Neuronal stem cell (in vitro differentiated cells): ENCODE measurements at places on chromosomes 2 and 18.
A peak's percentile ranks its signal among the peaks of the same experiment; 100 is the strongest.

- no peak for DNase-seq
Observed at GRCh38 chr2:218284106-218284811, 8.0 kb downstream of the TMBIM1 start.

- DNase-seq = no peak
Observed at GRCh38 chr2:25558262-25558661, 115.1 kb downstream of the DTNB start.

DNA sequence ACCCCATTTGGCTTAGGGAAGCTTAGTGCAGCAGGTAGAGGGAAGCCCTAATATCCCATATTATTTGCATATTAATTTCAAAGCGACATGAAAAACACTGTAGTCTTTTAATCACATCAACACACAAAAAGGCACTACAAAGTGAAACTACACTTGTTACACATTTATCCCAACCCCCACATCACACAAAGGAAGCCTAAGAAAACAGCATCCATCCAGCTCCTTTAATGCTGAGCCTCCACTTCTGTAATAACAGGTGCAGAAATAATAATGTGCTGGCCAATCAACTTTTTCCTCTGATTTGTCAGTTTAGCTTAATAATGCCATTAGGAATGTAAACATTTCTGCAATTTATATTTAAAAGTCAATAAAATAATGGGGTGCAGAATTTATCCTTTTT is 274.0 kb downstream of the TCF4 start:
- DNase-seq = no peak

DNA sequence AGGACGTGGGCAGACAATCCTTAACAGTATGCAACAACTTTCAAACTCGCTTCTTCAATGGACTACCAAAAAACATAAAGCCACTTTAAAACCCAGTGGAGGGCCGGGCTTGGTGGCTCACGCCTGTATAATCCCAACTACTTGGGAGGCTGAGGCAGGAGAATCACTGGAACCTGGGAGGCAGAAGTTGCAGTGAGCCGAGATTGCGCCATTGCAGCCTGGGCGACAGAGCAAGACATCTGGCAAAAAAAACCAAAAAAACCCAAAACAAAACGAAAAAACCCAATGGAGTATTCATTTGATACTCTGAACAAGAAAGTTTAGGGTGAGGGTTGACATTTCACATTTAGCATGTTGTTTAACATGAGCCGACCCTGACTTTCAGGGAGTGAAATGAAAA is 14.0 kb downstream of the RNF125 start:
- no peak for DNase-seq

DNA sequence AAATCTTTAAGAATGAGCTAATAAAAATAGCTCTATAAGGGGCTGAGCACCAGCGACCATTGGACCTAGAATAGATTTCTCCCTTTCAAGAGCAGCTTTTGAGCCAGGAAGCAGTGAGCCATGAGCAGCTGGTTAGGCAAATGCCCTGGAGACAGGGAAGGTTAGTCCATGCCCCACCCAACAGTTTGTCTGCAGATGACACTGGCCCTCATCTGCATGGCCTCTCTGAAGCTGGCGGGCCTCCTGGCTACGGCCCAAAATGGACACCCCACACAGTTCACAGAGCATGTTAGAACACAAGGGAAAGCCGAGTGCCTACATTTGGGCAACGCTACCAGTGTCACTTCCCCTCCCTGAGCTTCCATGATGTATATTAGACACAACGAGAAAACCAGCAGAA is 201.1 kb downstream of the MGAT5 start:
- DNase-seq = no peak

- DNase-seq = no peak
Observed at GRCh38 chr18:261398-262073, 6.3 kb downstream of the THOC1 start.

- DNase-seq = no peak
Observed at GRCh38 chr2:69811591-69811990, 17.9 kb upstream of the GMCL1 start.

DNA sequence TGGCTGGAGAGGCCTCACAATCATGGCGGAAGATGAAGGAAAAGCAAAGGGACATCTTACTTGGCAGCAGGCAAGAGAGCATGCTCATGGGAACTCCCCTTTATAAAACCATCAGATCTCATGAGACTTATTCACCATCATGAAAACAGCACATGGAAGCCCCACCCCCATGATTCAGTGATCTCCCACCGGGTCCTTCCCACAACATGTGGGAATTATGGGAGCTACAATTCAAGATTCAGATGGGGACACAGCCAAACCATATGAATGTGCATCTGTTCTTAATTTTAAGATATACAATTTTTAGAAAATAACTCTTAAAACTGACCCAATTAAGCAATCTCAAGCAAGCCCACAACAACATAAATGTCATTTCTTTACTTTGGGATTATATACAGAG is 12.6 kb downstream of the C18orf63 start:
- no peak for DNase-seq

GRCh38 chr2:218354850-218355443 is 1.7 kb upstream of the CATIP start:
- DNase-seq = no peak

GRCh38 chr2:155687181-155687580 is 645.3 kb downstream of the NR4A2 start:
- no peak for DNase-seq

DNA sequence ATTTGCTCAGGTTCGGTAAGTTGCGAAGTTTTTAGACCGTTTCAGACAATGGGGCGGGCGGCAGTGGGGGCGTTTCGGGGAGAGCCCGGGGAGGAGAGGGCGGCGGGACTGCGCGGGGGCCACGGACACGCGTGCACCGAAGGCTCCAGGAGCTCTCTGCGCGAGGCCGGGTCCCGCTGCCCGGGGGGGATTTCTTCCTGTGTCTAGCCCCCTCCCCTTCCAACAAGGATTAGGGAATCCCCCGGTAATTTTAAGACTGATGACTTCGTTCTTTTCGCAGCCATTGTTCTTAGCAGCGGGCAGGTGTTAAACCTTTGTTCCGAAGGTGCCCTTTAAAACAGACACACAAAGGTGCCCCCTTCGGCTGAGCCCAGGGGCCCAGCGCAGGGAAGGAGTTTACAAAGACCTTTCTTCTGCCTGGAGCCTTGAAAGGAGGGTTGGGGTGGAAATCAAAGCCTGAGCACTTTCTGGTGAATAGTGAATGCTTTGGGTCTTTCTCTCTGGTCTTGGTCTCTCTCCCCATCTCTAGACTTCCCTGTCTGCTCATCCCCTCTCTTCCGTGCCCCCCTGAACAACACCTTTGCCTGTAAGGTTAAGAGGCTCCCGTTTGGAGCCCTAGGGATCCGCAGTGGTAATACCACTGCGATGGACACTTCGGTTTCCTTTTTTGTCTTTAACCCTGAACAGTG is 2.1 kb downstream of the TRIB2 start:
- DNase-seq = peak; percentile 64

DNA sequence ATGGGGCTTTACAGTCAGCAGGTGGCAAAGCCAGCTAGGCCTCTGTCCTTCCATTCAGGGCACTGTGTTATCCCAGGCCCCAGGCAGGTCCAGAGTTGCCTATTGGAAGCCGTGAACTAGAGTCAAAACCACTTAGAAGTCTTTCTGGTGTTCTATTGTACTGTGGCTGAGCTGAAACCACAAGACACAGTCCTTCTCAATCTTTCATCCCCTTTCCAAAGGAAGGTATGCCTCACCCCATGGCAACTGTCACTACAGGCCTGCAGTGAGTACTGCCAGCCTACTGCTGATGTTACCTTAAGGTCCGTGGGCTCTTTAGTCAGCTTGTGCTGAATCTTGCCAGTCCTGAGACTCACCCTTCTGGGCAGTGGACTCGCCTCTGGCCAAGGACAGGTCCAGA is 181.6 kb downstream of the GULP1 start:
- no peak for DNase-seq

GRCh38 chr2:149152469-149152953 is 114.0 kb downstream of the LYPD6B start:
- DNase-seq = no peak

- no peak for DNase-seq
Observed at GRCh38 chr2:143694335-143694734, 565.1 kb downstream of the ARHGAP15 start.

DNA sequence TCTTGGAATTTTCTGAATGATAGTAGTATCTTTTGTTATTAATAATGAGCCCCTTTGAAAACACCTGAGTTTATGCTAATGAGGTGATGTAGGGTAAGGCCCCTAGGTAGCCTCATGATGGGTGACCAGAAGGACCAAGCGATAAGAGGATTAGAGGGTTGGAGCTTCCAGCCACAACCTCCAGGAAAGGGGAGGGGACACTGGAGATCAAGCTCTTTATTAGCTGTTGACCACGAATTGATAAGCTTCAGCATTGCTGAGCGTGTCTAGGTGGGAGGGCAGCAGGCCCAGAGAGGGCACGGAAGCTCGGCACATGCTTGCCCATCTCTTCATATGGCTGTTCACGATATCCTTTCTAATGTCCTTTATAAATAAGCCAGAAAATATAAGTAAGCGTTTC is 39.0 kb downstream of the KIAA2012 start:
- DNase-seq = no peak

DNA sequence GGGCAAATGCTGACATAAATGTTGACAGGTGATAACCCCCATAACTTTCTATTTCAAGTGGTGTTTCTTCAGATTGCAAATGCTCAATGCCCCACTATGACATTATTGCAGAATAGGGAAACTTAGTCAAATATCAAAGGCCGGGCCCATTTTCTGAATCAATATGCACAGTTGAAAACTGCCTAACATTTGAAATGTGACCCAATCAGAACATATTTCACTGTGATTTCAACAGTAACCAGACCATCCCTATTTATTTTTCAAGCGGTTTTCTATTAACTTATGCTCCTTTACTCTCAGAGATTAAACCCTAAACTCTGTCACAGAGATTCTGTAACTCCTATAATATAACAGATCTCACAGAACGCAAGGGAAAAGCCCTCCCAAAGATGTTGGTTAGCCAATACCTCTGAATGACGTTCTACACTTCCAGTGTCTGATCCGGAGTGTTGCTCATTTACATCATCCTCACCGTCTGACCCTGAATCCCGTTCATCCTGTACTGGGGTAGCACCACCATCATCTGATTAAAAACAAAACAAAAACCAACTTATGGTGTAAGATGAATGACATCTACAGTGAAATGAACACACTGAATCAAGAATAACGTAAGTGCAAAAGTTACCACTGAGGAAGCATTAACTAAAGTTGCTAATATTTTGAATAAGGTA is 2.9 kb downstream of the IWS1 start:
- DNase-seq = no peak

GRCh38 chr18:45976566-45976965 is 9.4 kb upstream of the EPG5 start:
- DNase-seq = no peak

GRCh38 chr2:189291460-189291859 is 111.9 kb upstream of the COL5A2 start:
- DNase-seq = no peak

DNA sequence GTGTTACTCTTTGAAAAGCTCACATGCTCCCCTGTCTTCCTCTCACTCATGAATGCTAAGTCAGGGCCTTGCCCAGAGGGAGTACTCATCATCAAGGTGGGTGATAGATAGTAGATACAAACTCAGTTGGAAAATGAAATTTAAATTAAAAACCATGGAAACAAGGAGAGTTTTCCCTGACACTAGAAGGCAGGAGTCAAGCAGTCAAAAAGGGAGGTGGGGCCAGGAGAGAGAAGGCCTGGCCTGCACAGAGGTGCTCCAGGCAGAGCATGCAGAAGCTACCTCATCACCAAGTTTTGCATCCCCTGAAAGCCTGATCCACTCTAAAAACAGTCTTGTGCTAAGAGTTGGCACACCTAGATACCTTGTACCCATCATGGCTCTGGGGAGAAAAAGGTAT is 143.7 kb downstream of the MYO5B start:
- DNase-seq = no peak

GRCh38 chr2:95670686-95671085 is 78.9 kb downstream of the TRIM43 start:
- no peak for DNase-seq

GRCh38 chr18:45066886-45067285 is 386.2 kb downstream of the SETBP1 start:
- DNase-seq = no peak

DNA sequence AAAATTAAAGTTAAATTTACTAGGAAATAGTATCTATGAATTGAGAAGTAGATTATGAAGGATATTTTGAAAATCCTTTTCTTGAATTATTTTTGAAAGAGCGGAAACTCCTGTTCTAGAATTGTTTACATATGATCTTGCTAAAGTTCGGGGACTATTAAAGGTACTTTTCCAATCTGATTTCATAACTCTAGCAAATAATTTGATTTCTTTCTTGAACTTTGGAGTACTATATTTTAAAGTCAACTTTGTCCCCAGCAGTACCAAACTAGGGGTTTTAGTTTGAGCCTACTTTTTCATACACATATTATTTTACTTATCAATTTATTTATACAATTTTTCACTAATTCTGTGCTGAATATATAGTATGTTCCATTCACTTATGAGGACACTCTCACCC is 364.7 kb downstream of the FSIP2 start:
- no peak for DNase-seq

DNA sequence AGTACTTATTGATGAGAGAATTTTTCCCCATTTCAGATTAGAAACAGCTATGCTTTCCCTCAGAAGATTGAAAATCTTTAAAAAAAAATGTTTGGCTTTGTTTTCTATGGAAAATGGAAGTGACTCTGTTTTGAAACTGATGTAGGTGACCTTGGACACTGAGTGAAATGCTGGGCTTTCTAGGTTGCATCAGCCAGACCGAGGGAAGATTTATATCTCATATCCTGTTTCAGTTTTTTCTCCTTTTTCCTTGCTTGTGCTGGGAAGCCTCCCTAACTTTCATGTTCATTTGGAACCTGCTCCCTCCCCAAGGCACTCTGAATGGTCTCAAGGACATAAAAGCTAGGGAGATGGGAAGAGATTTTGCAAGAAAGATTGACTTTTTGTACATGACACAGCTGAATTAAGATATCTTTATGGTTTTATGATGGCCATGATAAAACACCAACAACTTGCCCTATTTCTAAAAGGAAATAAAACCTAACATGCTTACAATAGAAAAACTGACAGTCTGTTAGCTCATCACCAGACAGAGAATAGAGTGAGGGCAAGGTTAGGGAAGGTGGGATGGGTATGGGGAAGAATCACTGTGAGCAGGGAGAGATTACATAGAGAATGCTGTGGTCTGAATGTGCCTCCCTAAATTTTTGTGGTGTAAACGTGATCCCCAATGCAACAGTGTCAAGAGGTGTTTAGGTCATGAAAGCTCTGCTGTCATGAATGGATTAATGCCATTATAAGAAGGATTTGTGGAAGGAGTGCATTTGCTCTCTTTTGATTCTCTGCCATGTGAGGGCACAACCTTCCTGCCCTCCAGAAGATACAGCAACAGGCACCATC is 249.7 kb downstream of the TPGS2 start:
- DNase-seq = no peak
